Erythroblast (primary cell): ENCODE measurements at places on chromosomes 13 and 19.

- DNase-seq, result no peak
Measured at GRCh38 chr13:108924134-108924533, 294.7 kb downstream of the MYO16 start.

DNA sequence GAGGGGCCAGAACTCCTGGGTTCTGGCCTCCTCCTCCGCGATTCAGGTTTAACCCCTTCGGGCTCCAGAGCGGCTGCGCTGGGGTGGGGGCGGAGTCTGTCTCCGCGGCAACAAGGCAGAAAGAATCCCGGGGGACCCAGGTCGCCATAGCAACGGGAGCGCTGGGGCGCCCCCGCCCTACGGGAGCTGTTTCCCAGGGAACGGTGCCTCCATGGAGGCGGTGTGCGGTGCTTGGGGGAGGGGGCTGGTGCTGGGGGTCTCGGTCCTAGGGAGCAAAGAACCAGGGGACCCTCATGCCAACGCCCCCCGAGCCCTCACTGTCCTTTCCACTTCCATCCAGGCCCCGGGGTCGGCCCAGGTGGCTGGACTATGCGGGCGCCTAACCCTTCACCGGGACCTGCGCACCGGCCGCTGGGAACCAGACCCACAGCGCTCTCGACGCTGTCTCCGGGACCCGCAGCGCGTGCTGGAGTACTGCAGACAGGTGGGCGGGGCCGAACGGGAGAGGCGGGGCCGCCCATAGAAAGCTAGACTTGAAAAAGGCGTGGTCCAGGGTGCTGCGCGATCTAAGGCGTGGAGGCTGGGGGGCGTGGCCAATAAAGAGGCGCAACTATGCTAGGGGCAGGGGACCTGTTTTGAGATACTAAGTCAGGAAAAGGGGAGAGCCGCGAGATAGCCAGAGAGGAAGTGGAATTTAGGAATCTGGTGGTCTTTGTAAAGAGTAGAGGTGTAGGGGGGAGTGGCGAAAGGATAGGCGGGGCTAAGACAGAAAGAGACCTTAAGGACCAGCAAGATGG lies 1.2 kb downstream of the APLP1 start:
- DNase-seq, result peak; percentile 87

DNA sequence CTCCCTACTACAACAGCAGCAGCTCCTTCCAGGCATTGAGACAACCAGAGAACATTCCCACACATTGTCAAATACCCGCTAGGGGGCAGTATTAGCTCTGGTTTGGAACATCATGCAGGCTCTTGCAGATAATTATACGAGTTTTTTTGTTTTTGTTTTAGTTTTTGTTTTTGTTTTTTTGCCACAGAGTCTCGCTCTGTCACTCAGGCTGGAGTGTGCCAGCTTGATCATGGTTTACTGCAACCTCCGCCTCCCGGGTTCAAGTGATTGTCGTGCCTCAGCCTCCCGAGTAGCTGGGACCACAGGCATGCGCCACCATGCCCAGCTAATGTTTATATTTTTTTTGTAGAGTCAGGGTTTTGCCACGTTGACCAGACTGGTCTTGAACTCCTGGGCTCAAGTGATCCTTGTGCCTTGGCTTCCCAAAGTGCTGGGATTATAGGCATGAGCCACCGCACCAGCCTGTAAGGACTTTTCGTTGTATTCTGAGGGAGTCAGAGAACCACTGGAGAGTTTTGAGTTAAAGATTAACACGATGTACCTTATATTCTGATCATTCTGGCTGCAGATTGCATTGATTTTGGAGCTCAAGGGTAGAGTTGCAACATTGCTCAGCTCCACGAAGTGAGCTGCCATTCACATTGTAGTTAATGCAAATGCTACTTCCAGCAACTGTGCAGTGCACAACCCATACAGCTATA lies 41.7 kb upstream of the CEACAM20 start:
- DNase-seq, result peak; percentile 82

DNA sequence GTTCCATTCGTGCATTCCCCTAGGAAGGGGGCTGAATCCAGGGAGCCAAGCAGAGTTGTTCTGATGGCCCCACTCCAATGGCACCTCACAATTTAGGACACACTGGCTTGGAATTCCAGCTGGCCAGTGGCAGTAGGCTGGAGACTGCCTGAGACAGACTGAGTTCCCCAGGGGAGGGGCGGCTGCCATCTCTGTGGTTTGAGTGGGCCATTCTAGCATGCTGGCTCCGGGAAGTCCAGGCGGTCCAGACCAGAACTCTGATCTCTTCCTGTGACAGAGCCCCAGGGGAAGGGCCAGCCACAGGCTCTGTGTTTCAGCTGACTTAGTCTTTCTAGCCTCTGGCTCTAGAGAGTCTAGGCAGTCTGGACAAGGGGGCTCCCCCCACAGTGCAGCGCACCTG lies 29.5 kb upstream of the SLC7A1 start:
- DNase-seq, result no peak

GRCh38 chr13:27541386-27541785 lies 78.9 kb downstream of the LNX2 start:
- no peak for DNase-seq

DNA sequence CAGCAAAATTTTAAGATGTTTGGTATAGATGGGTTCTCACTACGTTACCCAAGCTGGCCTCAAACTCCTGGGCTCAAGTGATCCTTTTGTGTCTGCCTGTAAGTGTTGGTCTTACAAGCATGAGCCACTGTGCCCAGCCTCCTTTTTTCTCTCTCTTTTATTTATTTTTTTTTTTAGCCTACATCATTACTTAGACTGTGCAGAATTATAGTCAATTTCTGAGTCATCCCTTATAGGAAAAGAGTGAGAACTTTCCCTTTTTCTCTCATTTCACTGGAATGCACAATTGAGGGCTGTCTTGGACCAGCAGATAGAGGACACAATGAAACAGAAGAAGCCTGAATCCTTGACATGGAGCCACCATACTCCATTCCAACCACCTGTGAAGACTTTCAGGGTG lies 13.3 kb downstream of the TSKS start:
- DNase-seq, result no peak

DNA sequence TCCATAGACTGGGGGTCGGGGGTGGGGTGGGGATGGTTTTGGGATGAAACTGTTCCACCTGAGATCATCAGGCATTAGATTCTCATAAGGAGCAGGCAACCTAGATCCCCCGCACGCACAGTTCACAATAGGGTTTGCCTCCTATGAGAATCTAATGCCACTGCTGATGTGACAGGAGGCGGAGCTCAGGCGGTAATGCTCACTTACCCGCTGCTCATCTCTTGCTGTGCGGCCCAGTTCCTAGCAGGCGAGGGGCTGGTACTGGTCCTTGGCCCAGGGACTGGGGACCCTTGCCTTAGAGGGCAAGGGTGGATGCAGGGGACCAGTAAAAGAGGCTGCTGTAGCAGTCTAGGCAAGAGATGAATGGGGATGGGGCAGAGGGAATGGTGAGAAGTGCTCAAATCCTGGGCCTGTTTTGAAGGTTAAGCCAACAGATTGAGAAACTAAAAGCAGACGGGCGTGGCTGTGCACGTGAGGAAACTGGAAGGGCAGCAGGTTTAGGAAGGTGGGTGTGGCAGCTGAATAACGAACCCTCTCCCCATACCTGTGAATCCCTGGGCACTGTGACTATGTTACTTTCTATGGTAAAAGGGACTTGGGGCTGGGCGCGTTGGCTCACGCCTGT lies 1.5 kb upstream of the ERICH4 start:
- no peak for DNase-seq

DNA sequence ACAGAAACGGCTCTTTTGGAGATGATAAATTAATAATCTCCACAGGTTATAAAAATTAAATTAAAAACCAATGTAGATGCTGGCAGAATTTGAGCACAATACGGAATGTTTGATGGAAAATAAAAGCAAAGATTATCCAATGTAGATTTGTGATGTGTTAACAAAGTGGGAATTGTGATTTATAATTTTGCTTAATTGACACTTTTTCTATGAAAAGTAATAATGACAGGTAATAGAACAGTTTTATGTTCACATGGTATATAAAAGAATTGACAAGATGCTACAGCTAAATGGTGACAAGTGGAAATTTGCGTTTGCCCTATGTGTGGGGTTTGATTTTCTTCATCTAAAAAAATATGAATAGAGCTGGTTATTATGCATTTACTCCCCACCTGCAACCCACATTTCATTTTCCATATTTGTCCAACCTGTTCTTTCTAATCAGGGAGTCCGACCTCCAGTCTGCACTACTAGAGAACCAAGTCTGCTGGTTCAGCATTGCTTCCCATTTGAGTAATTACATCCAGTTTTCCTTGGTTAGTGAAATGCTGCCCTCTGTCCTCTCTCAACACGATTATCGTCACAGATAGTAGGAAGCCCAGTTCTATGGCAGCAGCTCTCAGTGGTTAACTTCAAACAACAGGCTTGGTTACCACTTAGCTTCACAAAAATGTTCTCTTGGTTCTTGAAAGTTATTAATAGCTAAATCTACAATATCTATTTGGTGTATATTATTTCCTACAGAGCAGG lies 61.4 kb upstream of the SLITRK1 start:
- DNase-seq, result no peak

DNA sequence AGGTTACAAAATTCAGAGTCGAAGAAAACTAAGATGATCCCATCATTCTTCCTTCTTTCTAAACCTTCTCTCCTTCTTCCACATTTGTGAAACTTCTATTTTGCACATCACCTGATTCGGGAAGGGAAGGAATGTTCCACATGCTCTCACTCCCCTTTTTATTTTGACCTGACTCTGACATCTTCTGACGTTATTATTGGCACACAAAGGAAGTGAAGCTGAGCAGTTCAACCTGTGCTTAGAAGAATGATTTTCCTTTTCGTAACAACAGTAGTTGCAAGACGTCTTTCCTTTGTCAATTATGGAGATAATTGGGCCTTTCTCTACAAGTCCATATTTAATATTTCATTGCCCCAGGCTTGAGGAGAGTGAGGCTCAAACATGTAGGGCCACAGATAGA lies 18.0 kb downstream of the FAM124A start:
- DNase-seq, result no peak

DNA sequence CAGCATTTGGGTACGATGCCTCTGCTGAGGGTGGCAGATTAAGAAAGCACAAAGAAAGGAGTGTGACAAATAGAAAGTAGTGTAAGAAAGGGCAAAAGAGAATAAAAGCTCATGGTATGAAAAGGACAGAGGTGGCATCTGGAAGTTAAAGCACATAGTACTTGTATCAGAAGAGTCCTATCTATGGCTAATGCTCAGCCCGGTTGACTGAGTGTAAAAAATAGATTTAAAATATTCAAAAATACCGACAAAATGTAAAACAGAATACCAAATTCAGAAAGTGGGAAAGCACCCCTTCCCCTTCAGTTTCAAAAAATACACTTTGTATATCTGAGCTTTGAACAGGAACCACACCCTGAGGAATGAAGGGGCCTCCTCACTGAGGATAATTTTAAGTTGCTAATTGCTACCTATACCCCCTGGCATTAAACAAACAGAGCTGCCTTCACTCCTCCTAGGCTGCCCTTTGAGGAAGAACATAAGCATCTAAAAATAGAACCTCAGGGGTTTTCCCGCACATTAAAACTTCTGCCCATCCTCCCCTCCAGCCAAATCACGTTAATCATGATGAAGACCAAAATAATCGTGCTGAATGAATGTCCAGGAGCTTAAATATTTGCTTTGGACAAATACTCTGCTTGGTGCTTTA lies 43.3 kb downstream of the DLEU7 start:
- DNase-seq, result no peak

GRCh38 chr13:63088226-63088625 lies 1672.6 kb upstream of the PCDH20 start:
- DNase-seq, result no peak

- peak; percentile 54 for DNase-seq
Measured at GRCh38 chr19:34096020-34096915, 76.0 kb upstream of the LSM14A start.

DNA sequence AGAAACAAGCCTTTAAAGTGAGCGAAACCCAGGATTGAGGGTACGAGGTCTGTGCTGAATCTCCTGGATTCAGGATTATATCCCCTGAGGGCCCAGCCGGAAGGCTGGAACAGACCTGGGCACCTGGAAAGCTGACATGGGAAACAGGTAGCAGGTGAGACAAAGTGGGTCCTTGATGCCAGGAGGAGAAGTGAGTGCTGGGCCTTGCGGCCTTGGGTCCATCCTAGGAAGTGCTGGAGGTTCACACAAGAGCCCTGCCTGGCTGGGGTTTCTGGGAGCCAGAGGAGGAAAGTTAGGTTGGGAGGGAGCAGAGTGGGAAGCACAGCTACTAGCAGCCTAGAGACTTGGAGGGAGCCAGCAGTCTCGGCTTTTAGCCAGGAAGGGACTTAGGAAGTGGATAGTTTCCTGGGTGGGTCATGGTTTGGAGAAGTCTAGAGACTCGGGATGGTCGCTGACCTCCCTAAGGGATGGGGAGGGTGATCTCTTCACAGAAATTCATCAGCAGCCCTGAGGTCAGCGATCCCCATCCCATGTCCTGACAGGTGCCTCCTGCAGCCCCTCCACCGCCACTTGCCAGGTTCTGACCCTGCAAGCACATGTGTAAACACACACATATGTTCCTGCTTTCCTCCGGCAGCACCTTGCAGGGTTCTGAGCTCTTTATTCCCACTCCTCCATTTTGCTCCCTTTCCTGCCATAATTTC lies 29.4 kb upstream of the ZNF492 start:
- no peak for DNase-seq

GRCh38 chr13:71967990-71968389 lies 101.0 kb upstream of the DACH1 start:
- DNase-seq, result no peak
